Natural killer cell (primary cell): ENCODE measurements at places on chromosomes 2 and 18.

DNA sequence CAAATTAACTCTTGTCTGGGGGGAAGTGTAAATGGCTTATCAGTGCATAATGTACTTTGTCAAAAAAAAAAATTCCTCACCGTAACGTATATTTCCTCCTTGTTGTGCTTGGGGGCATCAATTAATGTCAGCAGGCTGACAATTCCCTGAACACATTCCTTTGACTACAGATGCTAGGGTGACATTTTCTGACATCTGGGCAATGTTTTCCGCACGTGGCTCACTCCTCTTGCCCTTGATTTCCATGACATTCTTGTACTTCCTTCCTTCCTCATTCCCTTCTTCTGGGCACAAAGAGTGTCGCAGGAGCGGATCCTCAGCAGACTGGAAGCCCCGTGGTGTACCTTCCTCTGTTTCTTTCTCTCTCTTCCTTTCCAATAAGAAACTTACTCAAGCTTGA lies 173.7 kb downstream of the SP3 start:
- no peak overlapping the region for H3K4me3 ChIP-seq
- DNase-seq, result no peak
- no peaks in the 10 kb centered on the region for H3K27me3 ChIP-seq
- no peaks in the 10 kb centered on the region for H3K4me1 ChIP-seq

- H3K27me3 ChIP-seq, result no peaks in the 10 kb centered on the region
- H3K36me3 ChIP-seq, result no peaks in the 10 kb centered on the region
- DNase-seq, result no peak
- H3K27ac ChIP-seq, result no peak overlapping the region
- no peak overlapping the region for H3K4me3 ChIP-seq
Observed at GRCh38 chr2:32248299-32248698, 16.4 kb downstream of the NLRC4 start.

- H3K27me3 ChIP-seq, result no peaks in the 10 kb centered on the region
- no peaks in the 10 kb centered on the region for H3K4me1 ChIP-seq
- H3K27ac ChIP-seq, result no peak overlapping the region
- no peak for DNase-seq
- H3K36me3 ChIP-seq, result no peaks in the 10 kb centered on the region
Observed at GRCh38 chr18:4399929-4400328, 55.2 kb downstream of the DLGAP1 start.

DNA sequence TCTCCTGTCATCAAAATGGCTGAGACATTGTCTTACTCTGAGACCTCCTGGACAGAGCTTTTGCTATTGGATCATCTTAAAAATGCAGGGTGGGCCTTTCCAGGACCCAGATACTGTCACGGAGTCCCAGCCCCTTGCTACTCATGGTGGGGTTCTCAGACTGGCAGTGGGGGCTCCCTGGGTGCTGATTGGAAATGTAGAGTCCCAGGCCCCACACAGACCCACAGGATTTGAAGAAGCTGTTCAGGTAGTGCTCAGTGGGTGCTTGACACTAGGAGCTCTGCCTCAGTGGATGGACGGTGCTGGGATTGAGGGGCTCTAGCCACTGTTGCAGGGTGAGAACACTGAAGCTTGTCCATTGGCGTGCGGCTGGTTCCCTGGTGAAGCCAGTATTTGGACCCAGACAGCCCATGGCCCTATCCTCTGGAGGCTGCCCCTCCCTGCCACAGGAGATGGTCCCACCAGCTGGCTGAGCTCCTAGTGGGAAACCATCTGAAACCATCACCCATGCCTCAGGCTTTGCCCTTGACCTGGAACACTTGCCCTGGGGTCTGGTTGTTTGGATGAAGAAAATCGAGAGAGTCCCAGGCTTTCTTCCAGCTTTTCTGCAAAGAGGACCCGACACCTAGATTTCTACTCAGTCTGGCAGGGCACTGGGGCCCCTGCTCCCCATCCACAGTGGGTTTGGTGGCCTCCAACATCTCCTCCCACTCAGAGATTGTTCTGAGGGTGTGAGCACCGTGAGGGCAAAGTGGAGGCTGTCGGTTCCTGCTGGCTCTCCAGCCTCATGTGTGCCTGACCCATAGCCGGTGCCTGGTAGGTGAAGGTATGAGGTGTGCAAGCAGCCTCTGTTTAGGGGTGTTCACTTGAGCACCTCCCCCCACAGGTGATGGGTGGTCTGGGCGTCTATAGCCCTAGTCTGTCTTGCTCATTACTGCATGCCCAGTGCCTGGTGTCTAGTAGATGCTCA lies 30.1 kb downstream of the MROH2A start:
- no peaks in the 10 kb centered on the region for H3K27me3 ChIP-seq
- no peak overlapping the region for H3K27ac ChIP-seq
- H3K36me3 ChIP-seq, result no peaks in the 10 kb centered on the region
- no peak overlapping the region for H3K4me3 ChIP-seq

DNA sequence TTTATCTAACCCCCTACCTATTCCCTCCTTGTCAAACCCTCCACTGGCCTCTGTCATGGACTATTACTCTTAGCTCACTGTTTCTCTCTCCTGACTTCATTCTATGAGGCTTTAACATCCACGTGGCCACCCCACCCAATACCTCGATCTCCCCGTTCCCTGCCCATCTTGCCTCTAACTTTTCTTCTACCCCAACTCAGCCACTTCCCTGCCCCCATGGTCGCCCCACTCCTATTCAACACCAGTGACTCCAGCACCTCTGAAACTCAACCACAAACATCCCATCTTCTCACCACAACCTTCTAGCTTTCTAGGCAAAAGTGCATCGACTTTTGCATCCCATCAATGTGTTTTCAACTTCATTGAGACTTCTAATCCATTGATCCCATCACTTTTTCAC lies 94.2 kb upstream of the EPAS1 start:
- no peak overlapping the region for H3K27ac ChIP-seq
- H3K4me3 ChIP-seq, result no peak overlapping the region
- H3K27me3 ChIP-seq, result no peaks in the 10 kb centered on the region
- no peak for DNase-seq

- no peak overlapping the region for H3K4me3 ChIP-seq
- no peaks in the 10 kb centered on the region for H3K27me3 ChIP-seq
- no peaks in the 10 kb centered on the region for H3K36me3 ChIP-seq
- no peak overlapping the region for H3K27ac ChIP-seq
Observed at GRCh38 chr2:88074854-88075292, 7.2 kb downstream of the SMYD1 start.

DNA sequence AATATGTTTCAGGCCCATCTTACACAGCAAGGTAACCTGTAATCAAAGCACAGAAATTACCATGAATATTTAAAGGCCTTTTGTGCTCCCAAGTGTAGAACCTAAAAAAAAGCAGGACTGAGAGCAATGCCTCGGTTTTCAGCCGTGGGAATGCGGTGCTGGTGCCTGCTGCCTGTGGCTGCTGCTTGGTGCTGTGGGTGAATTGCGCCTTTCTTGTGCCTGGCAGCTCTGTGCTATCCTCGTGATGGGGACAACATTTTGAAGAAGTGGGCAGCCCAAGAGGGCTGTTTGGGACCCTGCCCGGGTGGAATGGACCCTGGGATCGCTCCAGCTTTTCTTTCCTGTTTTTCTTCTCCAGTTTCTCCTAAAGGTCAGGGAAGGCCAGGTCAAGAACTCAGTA lies 91.2 kb downstream of the ASAP2 start:
- no peaks in the 10 kb centered on the region for H3K4me1 ChIP-seq
- peaks cover 2% of the 10 kb centered on the region for H3K27me3 ChIP-seq

DNA sequence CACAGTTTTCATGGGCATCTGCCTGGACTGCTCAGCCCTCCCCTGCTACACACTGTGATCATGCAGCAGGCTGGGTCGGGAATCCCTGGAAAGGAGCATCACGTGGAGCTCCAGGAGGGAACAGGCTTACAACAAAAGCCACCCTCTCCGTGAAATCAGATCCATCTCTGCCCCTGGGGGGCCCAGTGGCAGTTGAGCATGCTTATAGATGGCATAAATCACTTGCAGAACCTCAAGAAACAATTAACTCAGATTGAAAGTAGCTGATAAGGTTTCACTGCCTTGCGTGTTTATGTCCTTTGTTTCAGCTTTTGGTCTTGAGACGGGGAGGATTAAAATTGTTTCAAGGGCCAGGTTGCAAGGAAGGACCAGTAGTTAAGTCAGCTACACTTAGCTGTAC lies 354.8 kb upstream of the MEIS1 start:
- no peaks in the 10 kb centered on the region for H3K36me3 ChIP-seq
- H3K27me3 ChIP-seq, result no peaks in the 10 kb centered on the region
- DNase-seq, result no peak
- no peaks in the 10 kb centered on the region for H3K4me1 ChIP-seq

GRCh38 chr2:225487878-225488416 lies 88.4 kb downstream of the NYAP2 start:
- no peak overlapping the region for H3K27ac ChIP-seq
- no peaks in the 10 kb centered on the region for H3K27me3 ChIP-seq
- DNase-seq, result no peak
- H3K4me3 ChIP-seq, result no peak overlapping the region
- H3K36me3 ChIP-seq, result no peaks in the 10 kb centered on the region
- H3K4me1 ChIP-seq, result no peaks in the 10 kb centered on the region

- no peak overlapping the region for H3K4me3 ChIP-seq
- H3K36me3 ChIP-seq, result no peaks in the 10 kb centered on the region
- peaks cover 15% of the 10 kb centered on the region for H3K4me1 ChIP-seq
- no peaks in the 10 kb centered on the region for H3K27me3 ChIP-seq
- peak overlapping the region; percentile 35 for H3K27ac ChIP-seq
- no peak for DNase-seq
Observed at GRCh38 chr18:13436576-13436975, 218.0 kb downstream of the LDLRAD4 start.

DNA sequence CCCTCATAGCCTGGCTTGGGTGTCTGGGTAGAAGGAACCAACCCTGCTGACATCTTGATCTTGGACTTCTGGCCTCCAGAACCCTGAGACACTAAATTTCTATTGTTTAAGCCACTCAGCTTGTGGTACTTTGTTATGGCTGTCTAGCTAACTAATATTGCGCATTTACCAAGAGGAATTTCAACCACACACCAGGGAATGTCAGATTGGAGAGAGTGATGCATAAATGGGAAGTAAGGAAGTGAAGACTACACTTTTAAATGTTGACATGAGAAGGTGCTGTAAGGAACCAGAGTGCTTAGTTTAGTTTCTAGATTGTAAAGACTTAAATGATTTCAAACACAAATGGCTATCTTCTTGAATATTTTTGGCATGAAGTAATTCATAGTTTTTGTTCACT lies 98.9 kb upstream of the ITGB6 start:
- H3K4me3 ChIP-seq, result no peak overlapping the region
- peaks cover 63% of the 10 kb centered on the region for H3K36me3 ChIP-seq
- no peaks in the 10 kb centered on the region for H3K4me1 ChIP-seq
- H3K27ac ChIP-seq, result no peak overlapping the region

GRCh38 chr2:69652206-69652605 lies 8.7 kb upstream of the AAK1 start:
- peaks cover 44% of the 10 kb centered on the region for H3K4me1 ChIP-seq
- H3K27me3 ChIP-seq, result no peaks in the 10 kb centered on the region
- H3K4me3 ChIP-seq, result no peak overlapping the region
- DNase-seq, result no peak
- no peak overlapping the region for H3K27ac ChIP-seq

- H3K4me1 ChIP-seq, result no peaks in the 10 kb centered on the region
- no peak overlapping the region for H3K4me3 ChIP-seq
- no peaks in the 10 kb centered on the region for H3K27me3 ChIP-seq
Observed at GRCh38 chr18:70321616-70322015, 32.8 kb downstream of the SOCS6 start.

- H3K27ac ChIP-seq, result no peak overlapping the region
- no peaks in the 10 kb centered on the region for H3K36me3 ChIP-seq
- no peak overlapping the region for H3K4me3 ChIP-seq
- no peaks in the 10 kb centered on the region for H3K27me3 ChIP-seq
Observed at GRCh38 chr2:121653035-121653434, 3.8 kb upstream of the CLASP1 start.

DNA sequence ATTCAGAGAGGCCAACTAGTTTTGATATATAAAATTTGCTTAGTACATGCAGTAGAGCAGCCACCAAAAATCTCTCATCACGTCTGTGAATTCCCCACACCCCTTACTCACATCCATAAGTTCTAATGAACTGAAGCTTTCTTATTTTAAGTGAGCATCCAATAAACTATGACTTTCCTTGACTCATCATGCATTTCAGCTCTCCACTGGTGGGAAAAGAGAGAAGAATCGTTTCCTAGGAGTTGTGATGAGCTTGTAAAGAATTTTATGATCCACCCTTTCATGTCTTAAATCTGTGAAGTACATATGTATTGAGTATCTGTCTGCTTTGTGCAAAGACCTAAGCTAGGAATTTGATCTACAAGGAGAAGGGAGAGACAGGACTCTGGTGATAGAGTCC lies 428.6 kb downstream of the SETBP1 start:
- H3K27ac ChIP-seq, result no peak overlapping the region
- no peak for DNase-seq
- no peak overlapping the region for H3K4me3 ChIP-seq
- no peaks in the 10 kb centered on the region for H3K36me3 ChIP-seq
- H3K27me3 ChIP-seq, result no peaks in the 10 kb centered on the region
